Choroid plexus epithelial cell (primary cell): ENCODE measurements at places on chromosomes 4 and X.
A peak's percentile ranks its signal among the peaks of the same experiment; 100 is the strongest.

DNA sequence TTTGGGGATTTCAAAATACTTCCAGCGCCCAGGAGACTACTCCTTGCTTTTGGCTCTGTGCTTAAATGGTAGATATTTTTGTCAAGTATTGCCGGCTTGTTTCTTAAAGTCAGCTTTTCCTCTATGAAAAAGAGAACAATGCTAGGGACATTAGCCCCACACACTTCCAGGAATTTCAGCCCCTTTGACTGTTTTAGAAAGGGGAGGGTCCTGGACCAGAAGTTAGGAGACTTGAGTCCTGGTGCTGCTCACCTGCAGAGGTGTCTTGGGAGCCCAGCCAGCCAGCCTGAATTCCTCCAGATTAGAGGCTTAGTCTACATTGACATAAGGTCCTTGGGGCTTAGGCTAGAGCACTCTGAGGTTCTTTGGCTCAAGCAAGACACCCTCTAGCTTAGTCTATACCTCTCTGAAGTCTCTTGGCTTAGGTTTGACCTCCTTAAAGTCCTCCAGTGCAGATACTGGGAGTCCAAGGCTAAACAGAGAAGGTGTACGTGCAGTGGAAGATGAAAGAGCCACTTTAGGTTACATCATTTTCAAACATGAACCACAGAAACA, 1.6 kb upstream of the SETD7 start:
- no peak for DNase-seq

DNA sequence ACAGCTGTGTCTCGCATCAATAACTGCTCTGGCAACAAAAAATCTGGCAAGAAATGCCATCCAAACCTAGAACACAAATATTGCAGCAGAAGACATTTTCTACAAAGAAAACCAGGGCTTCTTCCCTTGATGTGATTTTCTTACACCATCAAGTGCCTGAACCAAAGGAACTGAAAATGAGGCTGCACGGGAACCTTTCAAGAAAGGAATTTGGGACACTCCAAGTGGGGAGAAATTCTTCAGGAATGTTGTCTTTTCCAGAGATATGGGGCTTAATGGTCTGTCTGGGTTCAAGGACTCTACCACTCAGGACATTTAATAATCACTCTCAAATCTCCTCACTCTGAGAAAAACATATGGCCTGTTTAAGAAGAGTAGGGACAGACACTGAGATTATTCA, 57.6 kb downstream of the PRDM5 start:
- no peak for DNase-seq

- no peak for DNase-seq
Observed at GRCh38 chr4:608236-608635, 17.1 kb upstream of the PDE6B start.

- DNase-seq: no peak
Observed at GRCh38 chr4:40119344-40119743, 62.7 kb downstream of the N4BP2 start.

DNA sequence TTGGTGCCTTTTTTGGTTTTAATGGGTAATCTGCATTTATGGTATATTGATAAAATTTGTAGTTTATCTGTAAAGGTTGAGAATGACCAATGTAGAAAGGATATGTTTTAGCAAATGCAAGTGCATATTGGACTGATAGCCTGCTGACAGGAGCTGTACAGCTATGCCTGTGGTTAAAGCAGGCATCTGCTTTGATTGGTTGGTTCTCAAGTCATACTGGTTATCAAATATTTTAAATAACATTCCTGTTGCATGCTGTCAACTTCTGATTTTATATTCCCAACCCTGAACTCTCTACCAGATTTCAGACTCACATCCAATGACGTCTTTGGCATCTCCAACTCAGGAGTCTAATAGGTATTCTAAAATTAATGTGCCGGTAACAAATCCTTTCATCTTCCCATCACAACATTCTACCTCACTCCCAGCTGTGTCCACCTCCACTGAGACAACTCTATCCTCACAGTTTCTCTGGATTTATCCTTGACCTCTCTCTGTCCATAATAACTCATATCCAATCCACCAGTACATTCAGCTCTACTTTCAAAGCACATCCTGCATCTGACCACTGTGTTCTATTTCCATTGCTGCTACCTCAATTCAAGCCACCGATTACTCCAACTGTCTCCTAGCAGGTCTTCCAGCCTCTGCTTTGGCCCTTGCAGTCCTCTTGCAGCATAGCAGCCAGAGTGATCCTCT, 125.7 kb downstream of the CAMK2D start:
- peak; percentile 85 for DNase-seq
